Naive thymus-derived CD4-positive, alpha-beta T cell (primary cell): ENCODE measurements at places on chromosomes 16 and 17. TPM values are rescaled to one million over a fixed set of nuclear protein-coding genes. Genes with fewer than 3 reads are reported as not detected.

- no peak for DNase-seq
Measured at GRCh38 chr16:30136971-30137605, 14.1 kb upstream of the MAPK3 start.

GRCh38 chr17:4807605-4808377 lies 839 bp downstream of the PLD2 start:
- DNase-seq: no peak

DNA sequence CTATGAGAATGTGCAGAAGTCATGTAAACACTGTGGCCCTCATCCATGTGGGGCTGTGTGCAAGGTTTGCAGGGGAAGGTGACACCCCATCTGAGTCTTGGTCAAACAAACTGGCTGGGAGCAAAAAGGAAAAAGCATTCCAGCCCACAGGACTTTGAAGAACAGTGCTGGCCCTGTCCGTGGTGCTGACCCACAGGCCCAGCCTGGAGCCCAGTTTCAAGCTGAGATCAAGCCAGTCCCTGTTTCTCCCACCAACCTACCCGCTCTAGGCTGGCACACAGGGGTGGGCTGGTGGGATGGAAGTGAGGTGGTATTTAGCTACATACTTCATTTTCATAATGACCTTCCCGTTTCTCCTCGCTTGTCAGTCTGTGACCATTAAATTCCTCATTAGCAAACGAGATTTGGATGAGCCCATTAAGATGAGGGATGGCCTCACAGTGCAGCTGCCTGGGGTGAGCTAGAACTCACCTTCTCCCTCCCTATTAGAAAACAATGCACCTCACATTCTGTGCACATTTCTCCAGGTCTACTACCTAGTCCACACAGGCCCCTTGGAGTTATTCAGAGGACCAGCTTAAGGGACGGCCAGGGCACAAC lies 12.6 kb upstream of the RPL38 start:
- no peak for DNase-seq

DNA sequence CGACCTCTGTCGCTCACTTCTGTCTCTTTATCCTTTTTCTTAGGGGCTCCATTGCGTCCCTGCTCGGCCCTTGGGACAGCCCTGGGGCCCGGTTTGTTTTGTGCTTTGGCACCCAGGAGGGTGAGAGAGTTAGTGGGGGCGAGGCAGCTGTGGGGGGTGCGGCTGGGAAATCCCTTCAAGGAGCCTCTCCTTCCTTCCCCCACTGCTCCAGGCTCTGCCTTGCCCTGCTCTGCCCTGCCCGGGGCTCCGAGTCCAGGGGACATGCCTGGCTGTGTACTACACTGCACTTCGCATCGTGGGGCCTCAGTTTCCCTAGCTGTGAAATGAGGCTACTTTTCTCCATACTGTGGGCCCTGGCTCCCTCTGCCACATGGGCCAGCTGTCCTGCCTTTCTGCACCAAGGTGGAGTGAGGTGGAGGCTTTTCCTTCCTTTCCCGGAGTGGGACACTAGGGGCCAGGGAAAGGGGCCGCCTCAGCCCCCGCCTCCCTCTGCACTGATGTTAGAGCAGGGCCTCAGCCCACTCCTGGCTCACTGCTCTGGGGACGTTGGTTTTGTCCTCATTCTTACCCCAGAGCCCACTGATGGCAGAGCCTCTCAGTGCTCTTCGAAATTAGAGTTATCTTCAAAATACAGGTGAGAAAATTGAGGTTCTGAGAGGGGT lies 980 bp downstream of the LLGL1 start:
- DNase-seq: no peak

GRCh38 chr16:140175-140857 lies 1.8 kb upstream of the NPRL3 start:
- DNase-seq: no peak

DNA sequence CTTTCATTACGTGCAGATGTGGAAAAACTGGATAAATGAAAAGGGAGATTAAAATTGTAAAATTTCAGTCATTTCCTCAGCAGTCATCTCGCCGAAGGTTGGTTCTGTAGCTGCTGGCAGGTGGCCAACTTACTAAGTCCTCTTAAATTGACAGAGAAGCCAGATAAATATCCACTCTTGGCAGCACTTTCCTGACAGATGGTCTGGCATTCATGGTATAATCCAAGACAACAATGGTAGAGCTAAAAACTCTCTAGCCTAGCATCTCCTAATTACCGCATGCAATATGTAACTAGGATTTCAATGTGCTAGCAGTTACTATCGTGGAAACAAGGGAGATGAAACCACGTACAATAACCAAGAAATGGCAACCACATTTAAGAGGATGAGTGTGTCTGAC lies 306.3 kb downstream of the CNTNAP4 start:
- no peak for DNase-seq

The LGALS9B gene
- not detected for total RNA-seq

The DPEP3 gene
- 1.6 TPM for total RNA-seq

The SLC6A2 gene
- not detected in 2 replicates for total RNA-seq

The KRT40 gene
- not detected for total RNA-seq

The CYBA gene
- total RNA-seq: 498 TPM

The G6PC1 gene
- not detected for total RNA-seq
